GM23248 (cell line): ENCODE measurements at places on chromosomes 7 and 10.

- no peak for DNase-seq
Measured at GRCh38 chr10:1468811-1469210, 268.5 kb downstream of the ADARB2 start.

- DNase-seq, result no peak
Measured at GRCh38 chr10:96687317-96688012, 32.8 kb downstream of the PIK3AP1 start.

DNA sequence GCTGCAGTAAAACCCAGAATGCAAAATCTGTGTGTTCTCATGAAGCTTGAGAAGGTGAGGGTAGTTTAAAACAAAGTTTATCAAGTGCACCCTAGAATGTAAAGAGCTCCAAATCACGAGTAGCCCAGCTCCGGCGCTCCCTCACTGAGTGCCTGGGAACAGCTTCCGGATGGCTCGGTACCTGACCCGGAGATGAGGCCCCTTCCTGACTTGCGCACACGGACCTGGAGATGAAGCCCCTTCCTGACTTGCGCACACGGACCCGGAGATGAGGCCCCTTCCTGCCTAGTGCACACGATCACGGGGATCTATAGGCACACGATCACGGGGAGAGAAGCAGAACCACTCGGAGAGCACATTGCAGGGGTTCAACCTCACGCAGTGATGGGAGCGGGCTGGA lies 322.1 kb upstream of the RNF32 start:
- DNase-seq, result no peak

GRCh38 chr7:70082099-70082611 lies 483.9 kb downstream of the AUTS2 start:
- DNase-seq, result no peak

DNA sequence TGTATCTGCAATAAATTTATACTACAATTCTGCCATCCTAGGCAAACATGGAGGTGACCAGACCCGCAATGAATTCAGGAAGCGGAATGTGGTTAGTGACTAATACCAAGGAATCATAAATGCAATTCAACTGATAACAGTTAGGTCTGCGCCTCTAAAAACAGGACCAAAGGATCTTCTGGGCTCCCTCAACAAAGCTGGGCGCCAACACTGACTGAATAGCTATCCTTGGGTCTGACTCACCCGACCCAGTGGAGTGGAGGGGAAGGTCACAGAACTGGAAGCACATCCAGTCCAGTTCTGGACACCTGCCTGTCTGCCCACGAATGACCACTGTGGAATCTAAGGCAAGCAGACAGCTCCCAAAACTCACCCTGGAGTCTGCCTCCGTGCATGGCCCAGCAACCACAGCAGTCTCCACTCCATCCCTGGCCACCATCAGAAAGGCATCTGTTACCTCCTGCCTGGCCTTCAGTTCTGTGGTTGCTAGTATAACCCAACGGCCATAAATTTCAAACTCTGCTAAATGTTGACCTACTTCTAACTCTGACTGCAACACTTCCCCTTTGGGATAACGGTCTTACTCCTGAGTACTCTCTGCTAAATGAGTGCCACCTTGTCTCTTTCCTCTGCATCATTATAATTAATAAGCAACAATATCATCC lies 43.0 kb upstream of the DLX6 start:
- DNase-seq, result no peak

DNA sequence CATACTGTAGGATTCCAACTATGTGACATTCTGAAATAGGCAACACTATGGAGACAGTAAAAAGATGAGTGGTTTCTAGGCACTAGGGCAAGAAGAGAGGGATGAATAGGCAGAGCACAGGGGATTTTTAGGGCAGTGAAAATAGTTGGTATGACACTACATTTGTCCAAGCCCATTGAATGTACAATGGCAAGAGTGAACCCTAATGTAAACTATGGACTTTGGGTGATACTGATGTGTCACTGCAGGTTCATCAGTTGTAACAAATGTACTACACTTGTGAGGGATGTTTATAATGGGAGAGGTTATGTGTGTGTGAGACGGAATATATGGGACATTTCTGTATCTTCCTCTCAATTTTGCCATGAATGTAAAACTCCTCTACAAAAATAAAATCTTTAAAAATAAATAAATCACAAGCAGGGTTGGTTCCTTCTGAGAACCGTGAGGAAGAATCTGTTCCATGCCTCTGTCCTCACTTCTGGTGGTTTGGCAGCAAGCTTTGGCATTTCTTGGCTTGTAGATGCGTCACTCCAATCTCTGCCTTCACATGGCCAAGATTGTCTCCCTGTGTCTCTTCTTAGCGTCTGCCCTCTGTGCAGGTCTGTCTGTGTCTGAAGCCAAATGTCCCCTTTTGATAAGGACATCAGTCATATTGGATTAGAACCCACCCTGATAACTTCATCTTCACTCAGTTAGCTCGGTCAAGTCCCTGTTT lies 83.1 kb upstream of the AGBL3 start:
- peak; percentile 82 for DNase-seq

- DNase-seq, result peak; percentile 8
Measured at GRCh38 chr10:91049988-91050360, 129.1 kb upstream of the ANKRD1 start.

- DNase-seq, result no peak
Measured at GRCh38 chr7:3955751-3956696, 655.0 kb downstream of the SDK1 start.

GRCh38 chr10:63324495-63324854 lies 141.3 kb downstream of the JMJD1C start:
- no peak for DNase-seq

DNA sequence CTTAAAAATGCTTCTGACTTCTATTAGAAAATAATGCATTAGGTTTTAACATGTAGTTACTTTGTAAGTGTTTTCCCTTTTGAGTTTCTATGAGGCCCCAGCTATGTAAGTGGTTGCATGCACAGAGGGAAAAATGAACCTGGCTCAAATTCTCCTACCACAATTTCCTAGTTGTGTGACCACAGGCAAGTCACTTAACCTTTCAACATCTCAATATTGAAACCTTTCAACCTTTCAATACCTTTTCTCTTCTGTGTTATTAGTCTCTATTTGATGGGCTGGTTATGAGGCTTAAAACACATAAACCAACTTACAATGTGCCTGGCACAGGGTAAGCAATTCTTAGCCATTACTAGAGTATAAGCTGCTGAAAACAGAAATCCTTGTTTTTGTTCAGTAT lies 203.0 kb downstream of the KCND2 start:
- no peak for DNase-seq

DNA sequence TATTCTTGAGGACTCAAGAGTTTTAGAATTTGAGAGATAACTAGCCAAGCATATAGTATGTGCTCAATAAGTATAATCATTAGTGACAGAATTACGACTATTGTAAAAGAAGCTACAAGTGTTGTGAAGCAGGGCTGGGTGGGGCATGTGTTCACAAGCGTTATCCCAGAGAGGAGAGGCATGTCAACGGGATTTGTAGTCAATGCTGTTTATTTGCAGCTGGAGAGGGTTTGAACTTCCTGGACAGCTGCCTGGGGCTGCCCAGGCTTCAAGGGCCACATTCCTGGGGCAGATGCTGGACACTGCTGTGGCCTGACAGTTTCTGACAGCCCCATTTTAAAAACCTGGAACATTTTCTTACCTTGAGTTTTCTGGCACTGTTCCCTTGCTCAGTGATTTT lies 36.9 kb upstream of the CDHR3 start:
- no peak for DNase-seq

- no peak for DNase-seq
Measured at GRCh38 chr7:21041666-21042065, 255.0 kb upstream of the SP8 start.
